Aorta (tissue), 5 donors: ENCODE measurements at places on chromosomes 12 and 14. TPM values are rescaled to one million over a fixed set of nuclear protein-coding genes. Genes with fewer than 3 reads are reported as not detected.

NPFF gene
- polyA plus RNA-seq = 5.1 TPM

RFX4 gene
- not detected for polyA plus RNA-seq

CYP27B1 gene
- polyA plus RNA-seq = not detected

GRCh38 chr14:66624336-66624937, 116.5 kb downstream of the GPHN start:
- DNase-seq = no peak

DNA sequence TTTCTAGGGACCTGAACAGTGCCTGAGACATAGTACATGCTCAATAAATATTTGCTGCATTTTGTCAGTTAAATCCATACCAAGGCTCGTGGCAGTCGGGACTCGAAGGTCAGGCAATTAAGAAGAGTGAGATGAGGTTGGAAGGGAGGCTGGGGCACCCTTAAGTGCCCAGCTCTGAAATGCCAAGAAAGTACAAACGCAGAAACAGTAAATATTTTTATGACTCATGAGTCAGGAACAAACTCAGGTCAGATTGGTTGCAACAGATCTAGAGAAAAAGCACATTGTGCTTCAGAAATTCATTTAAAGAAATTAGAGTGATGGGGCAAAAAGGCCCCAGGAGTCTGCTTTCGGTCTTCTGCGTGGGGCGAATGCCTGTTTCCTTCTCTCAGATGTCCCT, 83.0 kb upstream of the FZD10 start:
- peak; percentile 17 for DNase-seq

DNA sequence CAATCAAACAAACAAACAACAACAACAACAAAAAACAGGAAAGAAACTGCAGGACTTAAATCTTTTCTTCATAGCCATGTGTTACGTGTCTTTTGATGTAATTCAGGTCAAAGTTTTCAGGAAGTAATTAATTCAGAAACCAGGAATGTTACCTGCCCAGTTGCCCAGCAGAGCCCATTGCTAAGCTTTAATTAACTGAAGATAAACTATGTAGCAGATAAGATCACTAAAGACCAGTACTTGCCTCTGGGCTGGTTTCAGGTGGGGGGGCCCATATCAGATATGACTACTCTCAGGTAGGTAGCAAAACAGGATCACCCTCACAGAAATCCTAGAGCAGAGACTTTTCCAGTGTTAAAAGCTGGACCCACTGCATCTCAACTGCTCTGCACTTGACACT, 69.2 kb downstream of the LIN7A start:
- no peak for DNase-seq
